Stimulated activated CD8-positive, alpha-beta memory T cell treated with anti-CD3 and anti-CD28 coated beads, Interleukin-2, amount 100 ng/mL, for 1 hour (primary cell): ENCODE measurements at places on chromosomes 12 and 14.

GRCh38 chr12:105391231-105391630, 60.7 kb downstream of the C12orf75 start:
- DNase-seq = no peak

- DNase-seq = no peak
Measured at GRCh38 chr12:108172033-108172432, 42.9 kb downstream of the WSCD2 start.

DNA sequence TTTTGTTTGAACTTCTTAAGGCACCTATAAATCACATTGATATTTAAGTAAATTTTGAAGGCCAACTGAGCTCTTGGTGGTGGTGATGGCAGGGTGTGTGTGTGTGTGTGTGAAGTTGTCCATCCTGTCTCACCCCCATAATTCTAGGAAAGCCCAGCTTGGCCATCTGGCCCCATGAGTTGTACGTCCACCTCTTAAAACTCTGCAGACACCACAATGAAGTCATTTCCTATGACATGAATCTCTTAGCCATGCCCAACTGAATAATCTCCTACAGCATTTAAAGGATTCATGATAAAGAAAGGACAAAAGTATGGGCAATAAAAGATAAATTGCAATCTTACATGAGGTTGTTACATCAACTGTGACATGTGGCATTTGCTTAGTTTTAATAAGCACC, 123.4 kb downstream of the TTC7B start:
- no peak for DNase-seq

GRCh38 chr12:22034709-22035506, 11.1 kb upstream of the CMAS start:
- DNase-seq = no peak

DNA sequence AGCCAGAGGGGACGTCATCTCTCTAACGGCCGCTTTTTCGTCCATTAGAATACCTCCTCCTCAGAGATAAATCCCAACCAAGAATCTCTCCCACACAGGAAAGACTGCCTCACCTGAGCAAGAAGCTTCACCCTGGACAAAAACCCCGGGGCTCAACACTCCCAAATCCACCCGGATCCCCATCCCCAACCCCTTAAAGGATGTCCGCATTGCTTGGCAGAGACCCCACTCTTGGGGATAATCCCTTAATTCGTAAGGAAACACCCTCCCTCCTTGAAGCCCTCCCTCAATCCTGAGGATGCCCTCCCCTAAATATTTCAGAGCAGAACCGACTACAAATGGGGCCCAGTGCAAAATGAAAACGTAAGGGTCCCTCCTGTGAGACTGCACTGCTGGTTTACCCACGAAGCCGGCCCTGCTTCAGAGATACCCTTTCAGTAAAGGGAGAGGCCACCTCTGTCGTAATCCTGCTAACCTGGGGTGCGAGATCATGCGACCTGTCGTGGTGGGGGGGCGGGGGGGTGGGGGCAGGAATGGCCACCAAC, 655 bp upstream of the DYNLL1 start:
- no peak for DNase-seq

DNA sequence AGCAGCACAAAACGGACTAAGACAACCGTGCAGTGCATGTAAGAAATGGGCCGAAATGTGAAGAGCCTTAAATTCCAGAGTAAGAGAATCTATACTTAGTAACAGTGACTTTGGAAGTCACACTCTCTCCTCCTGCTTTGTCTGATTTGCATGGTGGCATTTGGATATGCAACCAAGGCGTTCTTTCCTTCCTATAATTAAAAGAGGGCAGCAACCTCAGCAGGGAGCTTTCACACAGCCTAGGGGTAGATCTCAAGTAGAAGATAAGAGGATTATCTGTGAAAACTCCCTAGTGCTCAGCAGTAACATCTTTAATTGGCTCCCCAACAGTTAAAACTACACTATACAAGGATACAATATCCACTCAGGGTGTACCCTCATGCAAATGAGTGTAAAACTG, 16.5 kb downstream of the GMFB start:
- DNase-seq = no peak

GRCh38 chr12:130240831-130241590, 78.7 kb downstream of the FZD10 start:
- no peak for DNase-seq

DNA sequence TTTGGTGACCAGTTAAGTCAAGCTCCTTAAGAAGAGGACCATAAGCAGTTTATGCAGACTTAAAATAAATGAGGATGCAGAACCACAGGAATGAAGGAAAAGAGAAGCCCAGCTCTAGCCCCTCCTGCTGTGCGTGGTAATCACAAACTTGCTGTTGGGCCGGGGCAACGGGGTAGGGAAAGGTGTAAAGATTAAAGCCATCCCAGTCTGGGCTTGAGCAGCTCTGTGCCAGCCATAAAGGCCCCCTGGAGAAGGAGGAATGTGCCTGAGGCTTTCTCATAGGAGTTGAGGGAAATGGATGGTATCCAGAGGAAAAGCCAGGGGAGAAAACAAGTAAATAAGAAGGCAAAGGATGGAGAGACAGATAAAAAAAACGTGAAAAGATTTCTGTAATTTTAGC, 25.1 kb downstream of the TEP1 start:
- no peak for DNase-seq

GRCh38 chr12:26740991-26741390, 92.0 kb downstream of the ITPR2 start:
- no peak for DNase-seq

- DNase-seq = no peak
Measured at GRCh38 chr12:113862590-113863454, 103.3 kb downstream of the RBM19 start.

- DNase-seq = no peak
Measured at GRCh38 chr12:57332646-57333312, 81.8 kb upstream of the STAC3 start.

GRCh38 chr12:31479516-31480210, 111.3 kb downstream of the DENND5B start:
- DNase-seq = no peak

GRCh38 chr12:28063355-28063880, 90.9 kb upstream of the PTHLH start:
- DNase-seq = no peak

DNA sequence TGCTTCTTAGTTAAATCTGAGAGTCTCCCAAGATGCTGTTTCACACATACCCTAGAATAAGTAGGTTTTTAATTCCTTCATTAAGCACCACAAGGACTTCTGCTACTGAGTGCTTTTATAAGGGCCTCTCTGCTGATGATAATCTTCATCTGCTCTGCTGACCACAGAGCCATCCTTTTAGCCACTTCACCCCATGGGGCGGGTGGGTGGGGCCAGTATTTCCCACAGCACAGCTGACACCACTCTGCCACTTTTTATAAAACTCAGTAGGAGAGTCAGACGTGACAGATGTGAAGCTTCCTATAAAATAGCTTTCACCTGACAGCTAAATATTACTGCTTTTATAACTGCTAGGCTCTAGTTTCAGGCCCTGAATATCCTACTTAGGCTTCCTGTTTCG, 20.3 kb downstream of the FCF1 start:
- no peak for DNase-seq
